Adrenal gland (tissue), 19 donors: ENCODE measurements at places on chromosomes 2 and 18. TPM values are rescaled to one million over a fixed set of nuclear protein-coding genes. Genes with fewer than 3 reads are reported as not detected.

DNAH6 gene
- total RNA-seq = 0.74 TPM

CYP27A1 gene
- total RNA-seq = 123 TPM

PTPRN gene
- 2.3 TPM for total RNA-seq

RTP5 gene
- total RNA-seq = not detected

MYO5B gene
- total RNA-seq = 3.7 TPM

FBXO41 gene
- total RNA-seq = 5.4 TPM

IL36B gene
- not detected for total RNA-seq

ZC3H6 gene
- total RNA-seq = 9.6 TPM

CHST9 gene
- total RNA-seq = 0.03 TPM

PSTPIP2 gene
- total RNA-seq = 8.7 TPM

LBX2 gene
- 0.53 TPM for total RNA-seq

GRCh38 chr2:240648650-240649275 is 23.5 kb downstream of the GPR35 start:
- no peak for DNase-seq

DNA sequence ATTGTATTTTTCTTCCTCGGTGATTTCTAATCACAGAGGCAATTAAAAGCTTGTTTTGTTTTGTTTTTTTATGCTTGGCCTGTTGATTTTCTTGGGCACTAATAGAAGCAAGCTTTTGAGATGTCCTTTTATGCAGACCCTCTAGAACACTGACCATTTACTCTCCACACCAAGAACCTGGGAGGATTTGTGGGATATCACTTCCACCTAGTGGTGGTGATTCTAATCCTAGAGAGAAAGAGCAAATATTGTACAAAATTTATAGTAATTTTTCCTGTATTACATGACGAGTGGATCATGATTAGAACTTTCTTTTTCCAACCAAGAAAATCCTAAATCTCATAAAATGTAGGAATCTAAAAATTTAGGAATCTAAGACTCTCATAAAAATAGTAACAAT is 23.4 kb downstream of the NEMP2 start:
- DNase-seq = no peak

GRCh38 chr2:159000072-159000471 is 31.6 kb downstream of the TANC1 start:
- no peak for DNase-seq

DNA sequence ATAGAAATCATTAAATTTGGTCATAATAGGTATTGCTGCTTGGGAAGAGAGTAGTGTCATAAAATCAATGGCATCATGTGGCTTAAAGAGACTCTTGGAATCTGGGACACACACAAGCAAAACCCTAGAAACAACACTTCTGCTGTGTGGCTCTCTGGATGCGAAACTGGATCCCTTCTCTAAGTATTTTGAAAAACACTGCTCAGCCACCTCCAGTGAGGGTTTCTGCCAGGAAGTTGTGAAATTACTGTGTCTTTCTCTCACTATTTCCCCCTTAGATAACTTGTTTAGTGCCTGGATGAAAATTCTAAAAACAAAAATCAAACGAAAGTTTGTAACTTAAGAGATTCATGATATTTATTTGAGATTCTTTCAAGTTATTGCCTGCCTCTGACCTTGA is 163.8 kb downstream of the RHBDD1 start:
- DNase-seq = no peak

GRCh38 chr18:45765796-45766195 is 41.8 kb downstream of the SLC14A1 start:
- no peak for DNase-seq

- no peak for DNase-seq
Observed at GRCh38 chr2:26754539-26754938, 9.5 kb upstream of the SLC35F6 start.

- DNase-seq = no peak
Observed at GRCh38 chr2:198518935-198519334, 714.5 kb downstream of the PLCL1 start.

DNA sequence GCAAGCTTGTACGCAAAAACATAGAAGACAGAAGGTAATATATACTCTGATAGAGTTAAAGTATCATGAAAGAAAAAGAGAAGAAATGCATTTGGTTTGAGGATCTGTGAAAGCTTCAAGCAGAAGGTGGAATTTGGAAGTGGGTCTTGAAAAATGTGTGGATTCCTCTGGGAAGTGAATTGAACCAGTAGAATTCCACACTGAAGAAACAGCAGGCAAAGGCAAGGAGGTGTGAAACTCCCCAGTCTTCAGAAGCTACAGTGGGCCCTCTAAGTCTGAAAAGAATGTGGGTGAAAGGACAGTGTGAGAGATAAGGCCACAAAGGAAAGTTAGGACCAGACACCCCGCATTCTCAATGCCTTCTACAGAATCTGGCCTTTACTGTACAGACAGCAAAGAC is 25.6 kb downstream of the COBLL1 start:
- no peak for DNase-seq

GRCh38 chr18:9042766-9043481 is 59.6 kb upstream of the NDUFV2 start:
- DNase-seq = no peak

DNA sequence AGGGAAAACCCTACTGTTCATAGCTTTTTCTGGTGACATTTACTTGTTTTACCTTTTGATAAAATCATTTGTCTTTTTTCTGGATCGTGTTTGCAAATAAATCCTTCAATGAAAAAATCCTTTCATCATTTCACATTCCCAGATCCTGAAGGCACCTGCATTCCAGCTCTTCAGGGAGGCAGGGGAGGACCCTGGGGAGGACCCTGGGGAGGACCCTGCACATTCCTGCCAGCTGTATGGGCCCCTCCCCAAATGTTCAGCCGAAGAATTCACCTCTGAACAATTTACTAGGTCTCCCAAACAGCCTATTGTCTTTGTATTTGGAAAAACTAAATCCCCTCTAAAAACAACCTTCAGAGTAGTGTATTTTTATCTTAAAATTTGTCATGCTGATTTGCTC is 558.4 kb upstream of the ID2 start:
- DNase-seq = no peak

DNA sequence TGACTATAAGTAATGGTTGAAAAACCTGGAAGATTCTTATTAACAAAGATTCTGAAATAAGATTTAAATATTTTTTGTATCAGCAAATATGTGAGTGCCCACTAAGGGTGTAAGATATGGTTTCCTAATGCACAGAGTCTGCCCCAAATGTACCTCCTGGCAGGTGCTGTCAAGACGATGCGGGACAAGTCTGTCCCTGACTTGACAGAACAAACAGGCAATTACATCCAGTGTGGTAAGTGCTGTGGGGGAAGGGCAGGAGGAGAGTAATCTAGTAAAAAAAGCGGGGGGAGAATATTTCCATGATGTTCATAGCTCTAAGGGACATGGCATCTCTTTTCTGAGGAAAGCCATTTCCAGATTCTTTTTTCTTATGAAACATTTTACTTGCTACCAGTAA is 127.5 kb downstream of the COL4A4 start:
- DNase-seq = no peak

GRCh38 chr2:235526166-235526565 is 32.3 kb downstream of the AGAP1 start:
- no peak for DNase-seq

DNA sequence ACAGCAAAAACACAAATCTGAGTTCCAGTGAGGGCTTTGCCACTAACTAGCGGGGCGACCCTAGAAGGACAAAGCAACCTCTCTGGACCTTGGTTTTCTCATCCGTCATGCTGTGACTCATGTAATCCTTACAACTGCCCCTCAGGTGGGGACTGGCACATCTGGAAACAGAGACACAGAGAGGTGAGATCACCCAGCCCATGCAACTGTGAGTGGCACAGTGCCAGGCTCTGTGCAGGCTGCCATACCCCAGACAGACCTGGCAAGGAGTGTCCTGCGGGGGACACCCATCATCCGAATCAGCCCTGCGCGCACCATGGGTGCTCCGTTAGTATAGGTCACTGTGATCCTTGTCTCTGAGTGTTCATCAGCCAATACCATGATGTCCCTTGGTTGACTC is 198.3 kb downstream of the SMAD7 start:
- no peak for DNase-seq

GRCh38 chr2:30367232-30368070 is 79.6 kb upstream of the LCLAT1 start:
- no peak for DNase-seq

- no peak for DNase-seq
Observed at GRCh38 chr2:25787020-25787419, 91.3 kb downstream of the ASXL2 start.

GRCh38 chr2:18474700-18475099 is 85.8 kb downstream of the RDH14 start:
- DNase-seq = no peak

DNA sequence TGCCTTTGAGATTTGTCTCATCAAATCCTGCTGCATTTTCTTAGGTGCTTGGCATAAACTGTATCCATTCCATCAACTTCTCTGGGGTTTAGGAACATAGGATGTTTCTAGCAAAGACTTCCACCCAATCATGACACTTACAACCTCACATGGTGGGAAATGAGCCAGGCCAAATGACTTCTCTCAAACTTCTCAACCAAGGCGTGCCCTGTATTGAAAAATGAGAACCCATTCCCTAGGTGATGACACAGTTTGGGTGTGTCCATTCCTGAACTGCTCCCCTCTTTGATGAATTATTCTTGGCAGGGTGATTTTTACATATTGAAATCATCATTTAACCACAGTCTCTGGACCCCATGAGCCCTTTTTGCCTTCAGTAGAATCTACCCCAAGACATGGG is 161.1 kb downstream of the EN1 start:
- no peak for DNase-seq

- no peak for DNase-seq
Observed at GRCh38 chr2:18439716-18440115, 120.7 kb downstream of the RDH14 start.
